ENCODE measurements at places on chromosomes 11 and 22. TPM values are rescaled to one million over a fixed set of nuclear protein-coding genes. Genes with fewer than 3 reads are reported as not detected.

The KCNK7 gene
- total RNA-seq, result 0.96 TPM

DNA sequence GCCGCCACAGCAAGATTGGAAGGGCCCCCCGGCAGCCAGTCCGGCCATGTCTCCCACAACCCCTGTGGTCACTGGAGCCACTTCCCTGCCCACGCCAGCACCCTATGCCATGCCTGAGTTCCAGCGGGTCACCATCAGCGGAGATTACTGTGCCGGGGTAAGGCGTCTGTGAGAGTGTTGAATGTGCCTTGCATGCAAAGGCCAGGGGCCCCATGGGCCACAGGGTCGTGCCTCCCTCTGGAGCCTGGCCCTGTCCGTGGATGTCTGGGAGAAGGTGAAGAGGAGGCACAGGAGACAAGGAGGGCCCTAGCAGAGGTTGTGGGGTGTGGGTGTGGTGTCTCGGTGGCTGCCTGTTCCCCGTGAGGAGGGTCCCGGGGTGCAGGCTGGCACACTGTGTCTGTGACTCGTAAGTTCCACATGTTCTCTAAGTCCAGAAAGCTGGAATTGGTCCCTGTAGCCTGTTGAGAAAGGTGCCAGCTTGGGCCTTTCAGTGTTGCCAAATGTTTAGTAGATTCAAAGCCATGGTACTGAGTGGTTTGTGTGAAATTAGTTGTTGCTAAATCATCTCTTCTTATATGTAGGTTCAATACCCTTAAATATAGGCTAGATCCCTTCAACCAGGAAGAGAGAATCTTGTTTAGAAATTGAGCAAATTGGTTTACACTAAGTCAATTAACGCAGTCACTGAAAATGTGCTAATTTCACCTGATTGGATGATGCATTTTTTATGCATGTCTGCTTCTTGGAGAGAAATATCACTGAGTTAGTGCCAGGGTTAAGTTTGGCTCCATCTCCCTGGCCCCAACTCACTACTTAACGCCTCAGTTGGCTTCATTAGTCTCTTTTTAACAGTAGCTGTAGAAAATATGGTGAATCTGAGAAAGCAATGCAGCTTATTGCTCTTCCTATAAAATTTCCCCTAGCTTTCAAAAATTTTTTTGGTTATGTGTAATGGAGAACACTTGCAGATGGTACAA is 23.8 kb downstream of the AMPD3 start:
- no peak overlapping the region for H3K27ac ChIP-seq
- no peaks in the 10 kb centered on the region for H3K27me3 ChIP-seq
- no peak overlapping the region for H3K4me3 ChIP-seq

The APOA5 gene
- total RNA-seq, result not detected

The ALDH3B1 gene
- 0.45 TPM for total RNA-seq

DNA sequence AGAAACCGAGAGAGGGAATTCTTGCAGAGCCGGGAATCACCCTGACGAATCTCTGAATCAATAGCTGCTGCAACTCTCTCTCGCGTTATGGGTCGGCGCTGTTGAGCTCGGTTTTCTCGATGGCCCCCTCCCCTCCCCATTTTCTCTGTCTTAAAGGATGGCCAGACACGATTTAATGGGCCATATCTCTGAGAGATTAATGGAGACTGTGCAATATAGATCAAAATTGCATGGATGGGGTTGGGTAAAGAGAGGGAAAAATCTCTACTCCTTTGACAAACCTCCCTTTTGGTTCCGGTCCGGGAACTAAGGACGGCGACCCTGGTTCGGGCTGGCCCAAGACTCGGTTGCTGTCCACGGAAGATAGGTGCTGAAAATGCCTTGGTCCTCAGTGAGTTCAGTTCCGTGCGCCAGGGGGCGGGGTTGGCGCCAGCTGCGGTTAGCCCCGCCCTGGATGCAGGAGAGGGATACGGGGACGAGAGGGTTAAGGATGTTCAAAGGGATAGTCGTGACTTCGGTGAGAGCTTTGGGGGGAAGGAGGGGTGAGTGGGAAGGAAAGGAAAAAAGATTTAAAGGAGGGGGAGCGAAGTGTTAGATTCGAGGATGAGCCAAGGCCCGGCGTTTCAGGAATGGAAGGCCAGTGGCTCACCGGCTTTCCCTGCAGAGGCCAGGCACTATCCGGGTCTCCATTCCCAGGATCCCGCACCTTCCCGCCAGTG is 103.6 kb upstream of the HSD17B12 start:
- H3K4me1 ChIP-seq, result peaks cover 36% of the 10 kb centered on the region
- H3K27me3 ChIP-seq, result peaks cover 91% of the 10 kb centered on the region
- H3K36me3 ChIP-seq, result peaks cover 1% of the 10 kb centered on the region
- peak; percentile 44 for DNase-seq

Measured in activated naive CD8-positive, alpha-beta T cell treated with anti-CD3 and anti-CD28 coated beads, Interleukin-2, amount 10 ng/mL, durations not matched to agents 7 days and 5 days (primary cell).